GM12878 (cell line): ENCODE measurements at places on chromosomes 4 and X.

GRCh38 chr4:62913065-62913464 lies 1496.2 kb downstream of the TECRL start:
- DNase-seq = no peak

DNA sequence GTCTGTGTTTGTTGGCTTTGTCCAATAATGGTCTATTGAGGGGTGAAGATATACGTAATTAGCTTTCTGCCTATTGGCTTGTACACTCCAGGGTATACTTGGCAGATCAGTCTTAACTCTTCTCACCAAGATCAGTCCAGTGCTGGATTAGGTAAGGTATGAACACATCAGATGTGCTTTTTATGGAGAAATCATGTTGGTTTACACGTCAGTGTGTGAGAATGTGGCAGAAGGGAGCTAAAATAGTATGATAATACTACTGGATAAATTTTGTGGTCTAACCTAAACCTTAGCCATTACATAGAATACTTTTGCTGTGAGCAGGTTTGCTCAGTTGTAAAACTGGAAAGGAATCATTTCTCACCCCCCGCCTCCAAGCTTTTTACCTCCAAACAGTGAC lies 4.2 kb downstream of the PDHA1 start:
- no peak for DNase-seq

- DNase-seq = no peak
Observed at GRCh38 chrX:67558267-67558666, 14.4 kb downstream of the AR start.

DNA sequence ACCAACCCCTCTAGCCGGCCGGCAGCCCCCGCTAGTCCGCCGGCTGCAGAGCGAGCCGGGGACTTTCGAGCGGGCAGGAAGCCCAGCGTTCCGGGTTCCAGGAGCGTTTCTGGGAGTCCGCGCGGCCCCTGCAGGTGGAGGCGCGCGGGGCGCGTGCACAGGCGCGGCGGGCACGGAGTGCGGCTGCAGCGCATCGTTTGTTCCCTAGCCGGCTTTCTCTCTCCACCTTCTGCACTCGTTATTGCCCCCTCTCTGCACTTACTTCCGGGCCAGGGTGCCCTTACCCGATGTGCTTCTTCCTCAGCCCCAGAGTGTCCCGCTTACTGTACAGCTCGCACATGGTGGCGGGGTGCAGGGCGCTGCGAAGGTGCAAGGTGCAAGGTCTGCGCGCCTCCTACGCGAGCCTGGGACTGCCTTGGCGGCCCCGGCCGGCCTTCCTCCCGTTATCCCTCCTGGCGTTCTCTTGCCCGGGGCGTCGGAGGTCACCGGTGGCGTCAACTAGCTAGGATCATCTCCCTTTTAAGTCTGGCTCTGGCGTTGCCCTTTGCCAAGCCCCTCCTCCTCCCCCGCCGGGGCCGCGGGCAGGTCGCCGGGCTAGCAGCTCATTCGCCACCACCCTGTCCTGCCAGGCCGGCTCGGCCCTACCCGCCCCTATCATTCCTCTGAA lies at the start of gene ETNPPL:
ETNPPL (minus strand) TSS at position 495 of the 667 bp plus-strand sequence; CDS start at position 340, 155 bp downstream.
- no peak for DNase-seq

DNA sequence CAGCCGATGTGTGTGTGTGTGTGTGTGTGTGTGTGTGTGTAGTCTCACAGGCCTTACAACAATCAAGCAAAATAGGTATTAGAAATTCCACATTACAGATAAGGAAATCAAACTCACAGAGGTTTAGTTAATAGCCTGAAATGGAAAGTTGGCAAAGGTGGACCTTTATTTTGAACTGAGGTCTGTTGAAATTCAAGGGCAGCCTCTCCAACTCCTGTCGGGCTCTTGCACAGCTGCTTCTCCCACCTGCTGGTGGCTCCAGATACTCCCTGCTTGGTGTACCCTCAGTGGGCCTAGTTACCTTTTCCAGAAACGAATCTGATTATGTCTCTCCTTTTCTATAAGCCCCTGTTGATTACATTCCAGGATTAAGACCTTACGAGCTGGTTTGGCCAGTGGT lies 195.9 kb downstream of the MGST2 start:
- no peak for DNase-seq

- DNase-seq = no peak
Observed at GRCh38 chr4:61805227-61805626, 605.1 kb downstream of the ADGRL3 start.

DNA sequence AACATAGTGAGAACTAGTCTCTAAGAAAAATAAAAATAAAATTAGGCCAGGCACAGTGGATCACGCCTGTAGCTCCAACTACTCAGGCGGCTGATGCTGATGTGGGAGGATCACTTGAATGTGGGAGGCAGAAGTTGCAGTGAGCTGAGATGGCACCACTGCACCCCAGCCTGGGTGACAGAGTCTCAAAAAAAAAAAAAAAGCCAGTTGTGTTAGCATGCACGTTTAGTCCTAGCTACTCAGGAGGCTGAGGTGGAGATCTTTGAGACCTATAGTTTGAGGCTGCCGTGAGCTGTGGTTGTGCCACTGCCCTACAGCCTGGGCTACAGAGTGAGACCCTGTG lies 2.5 kb downstream of the DCK start:
- DNase-seq = no peak

- no peak for DNase-seq
Observed at GRCh38 chrX:9519546-9520216, 54.8 kb downstream of the TBL1X start.

DNA sequence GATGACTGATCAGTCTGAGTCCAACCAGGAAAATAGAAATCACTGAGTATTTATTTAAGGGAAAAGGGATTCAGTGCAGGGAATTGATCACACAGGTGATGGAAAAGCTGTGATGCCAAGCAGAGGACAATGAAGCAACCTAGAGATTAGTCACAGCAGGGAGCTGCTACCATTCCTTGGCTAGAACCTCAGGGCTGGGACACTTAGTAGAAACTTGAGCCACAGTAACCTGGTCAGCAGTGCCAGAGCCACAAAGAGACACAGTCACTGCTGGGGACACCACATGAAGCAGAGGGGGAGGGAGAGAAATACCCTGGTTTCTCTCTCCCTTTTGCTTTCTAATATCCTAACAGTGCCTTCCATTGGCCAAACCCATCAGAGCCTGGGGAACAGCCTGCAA lies 38.7 kb downstream of the RTL9 start:
- DNase-seq = no peak

- no peak for DNase-seq
Observed at GRCh38 chr4:136581119-136581518, 951.2 kb downstream of the PCDH18 start.

DNA sequence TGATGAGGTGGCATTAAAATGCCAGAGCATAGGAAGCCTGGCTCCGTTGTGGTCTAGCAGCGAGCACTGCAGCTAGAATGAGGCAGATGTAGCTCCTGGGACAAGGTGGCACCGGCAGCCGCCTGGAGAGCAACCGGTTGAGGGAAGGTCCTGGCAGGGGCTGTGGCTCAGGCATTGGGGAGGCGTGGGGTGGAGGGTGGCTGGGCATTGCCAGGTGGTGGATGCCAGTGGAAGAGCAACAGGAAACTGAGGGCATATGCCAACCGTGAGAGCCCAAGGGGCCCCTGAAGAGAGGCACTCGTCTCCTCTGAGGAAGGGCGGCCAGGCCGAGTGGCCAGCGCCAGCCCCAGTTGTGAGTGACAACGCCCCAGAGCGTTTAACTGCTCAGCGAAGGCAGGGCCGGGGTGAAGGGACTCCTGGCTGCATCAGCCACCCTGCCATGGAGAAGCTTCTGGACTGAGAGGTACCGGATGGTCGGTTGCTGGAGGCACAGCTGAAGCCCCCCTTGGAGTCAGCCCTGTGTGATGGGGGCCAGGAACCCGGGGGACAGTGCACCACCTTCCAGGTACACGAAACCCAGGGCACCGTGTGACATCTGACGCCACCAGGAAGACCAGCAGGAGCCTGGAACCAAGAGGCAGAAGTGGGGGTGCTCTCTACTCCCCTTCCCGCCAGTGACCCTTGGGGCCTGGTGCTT lies 13.2 kb upstream of the PDE6B start:
- DNase-seq = no peak

- DNase-seq = no peak
Observed at GRCh38 chrX:72042852-72043248, 88.9 kb downstream of the RTL5 start.

- no peak for DNase-seq
Observed at GRCh38 chr4:23680671-23681518, 209.0 kb downstream of the PPARGC1A start.

DNA sequence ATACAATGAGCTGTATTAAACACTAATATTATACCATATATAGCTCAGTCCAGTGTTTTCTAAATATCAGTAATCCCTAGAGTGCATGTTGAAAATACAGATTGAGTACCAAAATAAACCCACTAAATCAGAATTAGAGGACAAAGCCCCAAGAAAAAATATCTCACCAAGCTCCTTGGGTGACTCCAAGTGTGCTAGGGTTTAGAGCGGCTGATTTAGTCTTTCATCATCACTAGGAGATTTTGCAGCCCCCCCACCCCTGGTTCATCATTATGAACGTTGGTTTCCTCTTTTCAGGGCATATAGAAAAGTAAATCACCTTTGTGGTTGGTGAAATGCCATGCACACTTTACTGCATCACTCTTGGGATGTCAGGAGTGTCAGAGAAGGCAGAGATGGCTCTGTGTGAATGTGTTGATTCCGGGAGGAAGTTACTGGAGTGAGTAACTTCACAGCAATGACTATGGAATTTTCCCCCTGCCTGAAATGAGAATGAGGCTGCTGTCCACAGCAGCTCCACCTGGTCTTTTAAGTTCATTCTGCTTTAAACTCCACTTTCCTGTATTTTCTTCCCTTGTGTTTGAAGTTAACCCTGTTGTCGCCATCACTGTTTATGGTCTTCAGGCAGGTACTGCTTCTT lies 25.2 kb upstream of the ANAPC4 start:
- DNase-seq = no peak

- peak; percentile 42 for DNase-seq
Observed at GRCh38 chr4:176013476-176014247, 52.0 kb upstream of the WDR17 start.

DNA sequence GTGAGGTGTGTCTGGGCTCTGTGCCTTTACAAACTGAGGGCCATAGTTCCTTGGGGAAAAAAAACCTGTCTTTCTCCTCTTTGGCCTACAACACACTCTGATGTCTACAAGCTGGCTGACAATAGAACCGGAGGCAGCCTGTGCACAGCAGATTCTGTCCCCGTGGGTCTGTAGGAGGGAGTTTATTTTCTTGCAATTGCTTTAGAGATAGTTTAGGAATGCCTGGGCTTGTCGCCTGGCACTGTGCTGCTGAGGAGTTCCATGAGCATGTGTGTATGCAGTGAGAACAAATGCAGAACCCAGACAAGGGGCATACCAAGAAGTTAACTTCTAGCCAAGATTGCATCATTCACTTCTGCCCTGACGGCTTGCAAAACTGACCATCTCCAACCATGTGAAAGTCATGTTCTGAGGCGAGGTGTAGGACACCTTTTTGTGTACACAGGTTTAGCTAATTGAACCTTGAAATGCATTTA lies 54.1 kb downstream of the CCNI start:
- no peak for DNase-seq

- DNase-seq = peak; percentile 32
Observed at GRCh38 chr4:39043861-39044363, 11.7 kb upstream of the TMEM156 start.

GRCh38 chr4:81021981-81022380 lies 8.5 kb upstream of the BMP3 start:
- no peak for DNase-seq

DNA sequence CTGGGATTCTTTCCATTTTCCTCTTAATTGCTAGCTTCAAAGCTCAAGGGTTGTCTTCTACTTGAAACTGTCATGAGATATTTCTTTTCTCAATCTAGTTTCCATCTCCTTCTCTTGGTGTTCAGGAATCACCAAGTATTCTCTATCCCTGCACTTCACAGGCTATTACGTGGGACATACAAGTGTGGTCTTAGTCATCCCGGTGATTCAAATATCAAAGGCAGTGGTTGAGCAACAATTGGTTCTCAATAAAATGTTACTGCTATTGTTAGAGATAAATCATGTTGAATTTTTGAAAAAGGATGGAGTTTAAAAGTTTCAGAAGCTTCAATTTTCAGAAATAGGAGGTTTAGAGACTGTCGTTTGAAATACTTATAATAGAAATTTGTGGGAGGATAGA lies 812.9 kb downstream of the FSTL5 start:
- no peak for DNase-seq

GRCh38 chr4:105306158-105306781 lies 159.6 kb downstream of the TET2 start:
- peak; percentile 91 for DNase-seq

DNA sequence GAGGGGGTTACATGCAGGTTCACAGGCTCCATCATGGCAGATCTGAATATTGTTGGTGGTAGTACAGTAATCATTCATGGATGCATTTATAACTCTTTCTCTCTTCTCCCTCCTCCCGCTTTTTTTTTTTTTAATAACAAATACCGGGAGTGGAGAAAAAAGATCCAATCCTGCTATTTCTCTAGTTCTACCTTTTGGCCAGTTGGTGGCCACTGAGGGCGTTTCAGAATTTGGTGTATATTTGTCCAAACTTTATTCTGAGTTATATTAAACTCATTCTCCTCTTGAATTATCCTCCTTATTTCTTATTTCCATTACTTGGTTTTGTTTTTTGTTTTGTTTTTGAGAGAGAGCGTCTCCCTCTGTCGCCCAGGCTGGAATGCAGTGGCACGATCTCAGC lies 74.8 kb downstream of the HMGB2 start:
- no peak for DNase-seq

GRCh38 chrX:14003028-14003427 lies 26.7 kb downstream of the GEMIN8 start:
- DNase-seq = no peak

DNA sequence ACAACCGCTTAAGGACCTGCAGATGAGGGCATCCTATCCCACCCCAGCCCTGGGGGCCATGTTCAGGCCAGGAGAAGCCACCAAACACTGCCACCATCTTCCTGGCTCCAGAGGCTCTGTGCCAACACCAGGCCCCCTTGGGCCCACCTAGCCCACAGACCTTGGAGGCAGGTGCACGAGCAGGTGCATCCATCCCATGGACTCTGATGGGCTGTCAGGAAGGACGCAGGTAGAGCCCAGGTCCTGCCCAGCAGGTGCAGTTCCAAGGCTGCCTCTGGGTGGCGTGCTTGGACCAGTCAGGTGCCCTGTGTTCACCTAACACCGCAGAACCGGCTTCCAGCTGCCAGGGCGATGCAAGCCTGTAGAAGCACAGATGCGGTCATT lies 22.8 kb upstream of the PDE6B start:
- no peak for DNase-seq

DNA sequence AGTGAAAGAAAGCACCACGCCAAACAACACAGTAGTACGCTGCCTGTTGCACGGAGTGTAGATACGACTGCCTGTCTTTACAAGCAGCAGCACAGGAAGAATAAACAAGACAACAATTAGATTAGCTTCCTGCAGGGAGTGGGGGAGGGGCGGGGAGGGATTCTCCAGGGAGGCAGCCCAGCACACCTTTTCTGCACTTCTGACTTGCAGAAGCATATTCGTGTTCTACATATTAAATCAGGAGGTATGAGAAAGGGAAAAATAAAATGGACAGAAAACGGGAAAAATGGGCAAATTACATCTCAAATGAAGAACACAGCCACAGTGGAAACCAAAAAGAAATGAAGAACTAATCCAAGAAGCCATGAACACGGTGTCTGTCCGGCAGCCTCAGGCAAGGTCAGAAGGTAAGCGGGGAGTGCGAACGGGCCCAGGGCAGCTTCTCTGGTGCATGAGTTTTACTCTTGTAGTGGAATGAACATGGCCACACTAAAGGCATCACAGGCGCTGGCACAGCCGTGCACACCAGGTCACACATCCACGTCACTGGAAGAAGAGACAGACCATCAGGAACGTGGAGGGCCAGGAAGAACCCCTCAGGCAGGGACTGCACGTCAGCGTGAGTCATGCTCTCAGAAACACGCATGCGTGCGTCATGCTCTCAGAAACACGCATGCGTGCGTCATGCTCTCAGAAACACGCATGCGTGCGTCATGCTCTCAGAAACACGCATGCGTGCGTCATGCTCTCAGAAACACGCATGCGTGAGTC lies 20.1 kb upstream of the ADRA2C start:
- DNase-seq = no peak
